GM23248 (cell line): ENCODE measurements at places on chromosomes 16 and 17. TPM values are rescaled to one million over a fixed set of nuclear protein-coding genes. Genes with fewer than 3 reads are reported as not detected.

The MBTPS1 gene
- 84.0 and 88.1 TPM in 2 replicates for polyA plus RNA-seq

The TMED6 gene
- polyA plus RNA-seq, result 0.30 and 0.46 TPM in 2 replicates

The RPRML gene
- not detected in 2 replicates for polyA plus RNA-seq

The KCNJ2 gene
- 0.68 and 0.75 TPM in 2 replicates for polyA plus RNA-seq

The ATP6V0C gene
- 186 and 197 TPM in 2 replicates for polyA plus RNA-seq

The SCGB1C2 gene
- not detected in 2 replicates for polyA plus RNA-seq

The CPSF4L gene
- not detected in 2 replicates for polyA plus RNA-seq

The DLX4 gene
- 0.15 and 0.40 TPM in 2 replicates for polyA plus RNA-seq

The PPP1R27 gene
- 0.37 TPM in 1 of 2 replicates, not detected in the other for polyA plus RNA-seq

The PRAC2 gene
- polyA plus RNA-seq, result not detected in 2 replicates

The YPEL3 gene
- polyA plus RNA-seq, result 192 and 200 TPM in 2 replicates

The ZMYND15 gene
- polyA plus RNA-seq, result 0.16 TPM in 1 of 2 replicates, not detected in the other
